ENCODE measurements at places on chromosomes 3 and 15.

- no peak for DNase-seq
Observed at GRCh38 chr15:56325186-56325585, 40.0 kb upstream of the TEX9 start.

DNA sequence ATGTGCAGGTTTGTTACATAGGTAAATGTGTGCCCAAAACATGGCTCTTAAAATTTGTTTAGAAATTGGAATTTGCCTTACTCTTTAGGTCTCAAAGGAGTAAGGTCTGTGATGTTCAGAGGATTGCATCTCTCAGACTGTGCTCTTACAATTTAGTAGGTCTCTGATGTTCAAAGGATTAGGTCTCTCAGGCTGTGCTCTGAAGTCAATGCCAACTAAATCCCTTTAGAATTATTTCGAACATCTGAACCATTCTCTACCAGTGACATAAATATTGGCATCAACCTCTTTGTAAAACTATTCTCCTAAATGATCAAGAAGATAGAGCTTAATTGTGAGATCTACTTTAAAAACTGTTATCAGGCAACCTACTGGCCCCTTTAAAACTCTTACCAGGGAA lies at the start of gene OR5K1:
OR5K1 (plus strand) TSS at position 301 of the 400 bp plus-strand sequence. CDS start 6,376 bp downstream, outside the sequence.
- DNase-seq: no peak

- DNase-seq: peak; percentile 85
Observed at GRCh38 chr15:68277131-68277602, 378 bp upstream of the FEM1B start.

DNA sequence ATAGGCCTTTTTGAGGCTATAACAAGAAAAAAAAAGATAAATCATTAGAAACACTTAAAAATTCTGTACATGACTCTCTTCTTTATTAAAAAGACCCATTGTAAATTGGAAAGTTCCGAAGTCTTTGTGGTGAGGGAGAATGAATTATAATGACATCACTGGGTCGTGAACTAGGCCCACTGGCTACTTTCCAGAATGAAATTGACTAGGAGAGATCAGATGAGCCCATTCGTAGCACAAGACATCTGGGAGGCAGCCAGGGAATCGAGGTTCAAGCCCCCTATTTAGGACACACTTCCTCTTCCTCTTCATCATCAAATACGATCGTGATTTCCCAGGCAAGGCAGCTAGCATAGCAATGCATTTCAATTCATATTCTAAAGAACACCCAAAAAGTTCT lies 889.8 kb upstream of the NR2F2 start:
- no peak for DNase-seq

DNA sequence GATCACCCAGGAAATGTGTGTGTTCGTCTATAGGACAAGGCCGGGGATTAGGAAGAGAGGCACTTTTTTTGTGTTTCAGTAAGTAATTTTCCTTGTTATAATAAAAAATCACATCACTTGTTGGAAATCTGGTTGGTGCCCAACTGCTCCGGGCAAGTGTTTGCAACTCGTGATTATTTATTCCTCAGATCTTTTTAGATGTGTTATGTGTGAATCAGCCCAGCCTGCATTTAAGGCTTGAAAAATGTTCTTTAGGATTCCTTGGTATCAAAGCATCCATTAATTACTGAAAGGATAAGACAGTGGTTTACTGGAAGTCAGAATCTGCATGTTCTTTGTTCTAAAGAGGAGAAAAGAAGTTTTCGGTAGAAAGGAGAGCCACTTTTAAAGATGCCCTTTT lies 345.6 kb downstream of the FEZF2 start:
- DNase-seq: no peak

DNA sequence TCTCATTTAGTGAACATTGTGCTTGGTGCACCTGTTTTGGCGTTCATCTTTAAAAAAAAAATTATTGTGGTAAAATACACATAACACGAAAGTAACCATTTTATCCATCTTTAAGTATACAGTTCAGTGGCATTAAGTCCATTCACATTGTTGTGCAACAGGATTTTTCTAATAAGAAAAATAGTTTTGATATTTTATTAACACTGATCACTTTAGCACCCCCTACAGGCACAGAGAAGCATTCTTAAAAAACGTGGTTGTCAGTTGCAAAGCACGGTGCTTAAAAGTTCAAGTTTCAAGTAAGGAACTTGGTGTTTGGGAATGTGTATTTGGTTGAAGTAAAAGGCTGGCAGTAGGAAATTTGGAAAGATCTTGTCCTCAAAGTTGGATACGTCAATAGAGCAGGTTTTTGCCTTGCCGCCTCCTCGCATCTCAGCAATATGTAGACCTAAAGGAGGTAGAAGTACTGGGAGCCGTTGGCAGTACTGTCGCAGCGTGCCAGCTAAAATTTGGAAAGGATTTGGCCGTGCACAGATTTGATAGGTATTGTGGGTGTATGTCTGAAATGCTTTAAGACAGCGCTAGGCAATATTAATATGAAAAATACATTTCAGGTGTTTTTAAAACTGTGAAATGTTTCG lies 110.4 kb downstream of the LRRC28 start:
- DNase-seq: peak; percentile 56

- no peak for DNase-seq
Observed at GRCh38 chr3:106710596-106710995, 666.6 kb upstream of the CCDC54 start.

DNA sequence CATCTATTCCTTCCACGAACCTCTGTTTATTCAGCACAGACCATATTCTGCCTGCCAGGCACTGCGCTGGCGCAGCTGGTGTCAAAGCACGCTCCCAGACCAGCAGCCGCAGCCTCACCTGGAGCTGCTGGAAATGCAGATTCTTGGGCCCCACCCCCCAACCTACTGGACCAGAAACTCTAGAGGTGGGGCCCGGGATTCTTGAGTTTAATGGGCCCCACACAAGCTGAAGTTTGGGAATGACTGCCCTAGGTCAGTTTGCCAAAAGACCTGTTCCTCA lies 7.0 kb downstream of the CHST13 start:
- no peak for DNase-seq

DNA sequence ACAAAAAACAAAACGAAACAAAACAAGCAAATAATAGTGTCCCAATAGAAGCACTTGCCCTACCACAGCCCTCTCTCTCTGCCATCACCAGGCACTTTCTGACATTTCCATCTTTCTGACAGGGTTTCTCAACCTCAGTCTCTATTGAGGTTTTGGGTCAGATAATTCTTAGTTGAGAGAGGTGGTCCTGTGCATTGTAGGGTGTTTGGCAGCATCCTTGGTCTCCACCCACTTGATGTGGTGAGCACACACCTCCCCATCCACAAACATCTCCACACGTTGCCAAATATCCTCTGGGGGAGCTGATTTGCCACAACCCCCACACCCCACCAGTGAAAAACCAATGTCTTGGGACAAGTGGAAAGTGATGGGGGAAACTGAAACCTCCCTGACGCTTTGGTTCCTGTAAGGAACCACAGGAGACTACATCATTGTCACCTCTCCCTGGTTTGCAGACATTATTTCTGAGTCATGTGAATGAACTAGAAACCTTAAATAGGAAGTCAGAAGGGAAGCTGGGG lies 733.7 kb upstream of the CFAP20DC start:
- no peak for DNase-seq

DNA sequence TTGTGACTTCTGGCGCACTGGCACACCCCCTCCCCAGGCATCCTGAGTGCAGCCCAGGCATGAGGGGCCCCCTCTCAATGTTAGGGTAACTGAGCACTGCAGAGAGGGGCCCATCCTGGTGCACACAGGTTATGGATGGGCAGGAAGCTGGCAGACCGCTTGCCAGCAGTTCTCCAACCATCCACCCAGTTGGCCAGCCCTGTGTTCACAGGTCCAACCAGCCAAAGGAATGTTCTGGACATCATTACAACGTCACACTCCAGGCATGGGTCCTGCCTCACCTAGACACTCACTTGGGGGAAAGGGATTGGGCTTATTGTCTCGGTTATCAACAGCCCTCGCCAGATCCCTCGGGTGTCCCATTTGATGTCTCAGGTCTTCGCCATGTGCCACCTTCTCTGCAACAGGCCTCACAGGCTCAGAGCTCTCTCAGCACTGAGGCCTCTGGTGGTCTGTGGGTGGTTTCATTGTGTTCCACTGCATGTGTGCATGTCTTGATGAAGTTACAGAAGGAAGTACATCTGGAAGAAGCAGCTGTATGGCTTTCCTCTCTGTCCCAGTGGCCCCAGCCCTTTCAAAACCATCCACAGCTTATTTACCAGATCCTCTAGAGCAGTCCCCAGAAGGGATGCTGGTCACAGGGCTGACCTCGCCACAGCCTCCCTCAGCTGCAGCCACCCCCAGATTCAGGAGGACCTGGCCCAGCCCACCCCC lies 23.7 kb downstream of the ADCY5 start:
- DNase-seq: no peak

DNA sequence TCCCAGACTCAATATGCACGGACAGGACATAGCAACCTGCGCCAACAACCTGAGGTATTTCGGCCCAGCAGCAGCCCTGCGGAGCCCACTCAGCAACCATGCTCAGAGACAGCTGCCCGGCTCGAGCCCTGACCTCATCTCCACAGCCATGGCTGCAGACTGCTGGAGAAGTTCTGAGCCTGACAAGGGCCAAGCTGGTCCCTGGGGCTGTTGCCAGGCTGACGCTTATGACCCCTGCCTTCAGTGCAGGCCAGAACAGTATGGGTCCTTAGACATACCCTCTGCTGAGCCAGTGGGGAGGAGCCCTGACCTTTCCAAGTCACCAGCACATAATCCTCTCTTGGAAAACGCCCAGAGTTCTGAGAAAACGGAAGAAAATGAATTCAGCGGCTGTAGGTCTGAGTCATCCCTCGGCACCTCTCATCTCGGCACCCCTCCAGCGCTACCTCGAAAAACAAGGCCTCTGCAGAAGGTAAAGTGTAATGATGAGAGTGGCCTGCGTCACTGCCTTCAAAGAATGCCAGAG lies 25.5 kb downstream of the TMEM41A start:
- DNase-seq: no peak

DNA sequence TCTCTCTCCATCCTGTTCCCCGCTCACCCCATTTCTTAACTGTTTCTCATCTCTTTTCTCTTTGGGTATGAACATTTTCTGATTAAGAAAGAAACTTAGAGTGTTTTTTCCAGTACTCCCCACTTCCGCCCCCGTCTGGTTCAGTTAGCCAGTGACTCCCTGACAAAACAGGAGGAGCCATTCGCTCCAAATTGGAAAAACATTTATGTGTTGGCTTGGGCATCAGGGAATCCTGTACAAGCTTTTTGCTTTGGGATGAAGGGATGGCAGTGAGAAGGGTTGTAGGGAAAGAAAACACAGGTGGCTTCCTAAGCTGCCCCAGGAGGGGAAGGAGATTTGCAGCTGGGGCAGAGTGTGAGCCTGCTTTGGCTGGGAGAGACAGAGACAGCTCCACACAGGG lies 47.0 kb downstream of the BOC start:
- no peak for DNase-seq

GRCh38 chr15:70023064-70023768 lies 74.5 kb downstream of the TLE3 start:
- DNase-seq: peak; percentile 50

- DNase-seq: no peak
Observed at GRCh38 chr3:141605883-141606282, 119.1 kb downstream of the RASA2 start.

- peak; percentile 91 for DNase-seq
Observed at GRCh38 chr3:65497846-65498245, 540.9 kb downstream of the MAGI1 start.

DNA sequence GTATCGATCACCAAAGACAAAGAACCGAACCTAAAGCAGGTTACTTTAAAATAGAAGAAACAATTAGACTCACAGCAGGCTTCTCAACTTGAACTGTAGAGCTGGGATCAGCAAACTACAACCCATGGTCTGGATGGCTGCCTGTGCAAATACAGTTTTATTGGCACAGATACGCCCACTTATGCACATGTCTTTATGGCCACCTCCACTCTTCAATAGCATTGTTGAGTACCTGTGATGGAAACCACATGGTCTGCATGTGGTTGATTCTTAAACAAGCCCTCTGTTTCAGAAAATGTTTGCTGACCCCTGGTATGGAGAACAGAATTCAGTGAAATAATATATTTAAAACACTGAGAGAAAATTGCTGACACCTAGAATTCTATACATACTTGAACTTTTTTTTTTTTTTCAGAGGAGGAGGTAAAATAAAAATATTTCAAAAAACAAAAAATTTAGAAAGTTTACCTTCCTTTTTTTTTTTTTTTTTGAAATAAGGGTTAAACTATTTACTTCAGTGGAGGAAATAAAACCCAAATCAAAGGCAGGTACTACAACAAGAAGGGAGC lies 263.8 kb upstream of the ATP10A start:
- no peak for DNase-seq

- peak; percentile 20 for DNase-seq
Observed at GRCh38 chr15:99983171-99983885, 250.1 kb upstream of the LYSMD4 start.

DNA sequence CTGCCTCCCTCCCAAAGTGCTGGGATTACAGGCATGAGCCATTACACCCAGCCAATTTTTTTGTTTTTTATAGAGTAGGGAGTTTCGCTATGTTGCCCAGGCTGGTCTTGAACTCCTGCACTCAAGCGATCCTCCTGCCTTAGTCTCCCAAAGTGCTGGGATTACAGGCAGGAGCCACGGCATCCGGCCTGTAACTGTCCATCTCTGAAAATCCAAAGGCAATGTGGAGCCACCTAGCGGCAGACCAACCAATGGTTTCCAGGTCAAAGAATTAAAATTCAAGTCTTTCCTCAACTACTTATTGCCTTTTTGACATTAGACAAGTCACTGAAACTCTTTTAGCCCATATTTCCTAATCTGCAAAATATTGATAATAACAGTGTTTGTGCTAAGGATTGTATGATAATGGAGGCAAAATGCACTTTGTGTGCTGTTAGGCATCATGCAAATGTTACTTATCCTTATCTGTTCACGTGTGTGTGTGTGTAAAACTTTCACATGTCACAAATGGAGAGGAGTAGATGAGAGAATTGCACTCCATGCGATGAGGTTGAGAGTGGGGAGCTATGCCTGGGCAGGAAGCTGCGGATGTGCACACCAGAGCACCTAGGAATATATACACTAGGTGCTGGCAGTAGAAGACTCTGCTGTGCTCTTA lies 48.7 kb downstream of the COL8A1 start:
- peak; percentile 50 for DNase-seq

DNA sequence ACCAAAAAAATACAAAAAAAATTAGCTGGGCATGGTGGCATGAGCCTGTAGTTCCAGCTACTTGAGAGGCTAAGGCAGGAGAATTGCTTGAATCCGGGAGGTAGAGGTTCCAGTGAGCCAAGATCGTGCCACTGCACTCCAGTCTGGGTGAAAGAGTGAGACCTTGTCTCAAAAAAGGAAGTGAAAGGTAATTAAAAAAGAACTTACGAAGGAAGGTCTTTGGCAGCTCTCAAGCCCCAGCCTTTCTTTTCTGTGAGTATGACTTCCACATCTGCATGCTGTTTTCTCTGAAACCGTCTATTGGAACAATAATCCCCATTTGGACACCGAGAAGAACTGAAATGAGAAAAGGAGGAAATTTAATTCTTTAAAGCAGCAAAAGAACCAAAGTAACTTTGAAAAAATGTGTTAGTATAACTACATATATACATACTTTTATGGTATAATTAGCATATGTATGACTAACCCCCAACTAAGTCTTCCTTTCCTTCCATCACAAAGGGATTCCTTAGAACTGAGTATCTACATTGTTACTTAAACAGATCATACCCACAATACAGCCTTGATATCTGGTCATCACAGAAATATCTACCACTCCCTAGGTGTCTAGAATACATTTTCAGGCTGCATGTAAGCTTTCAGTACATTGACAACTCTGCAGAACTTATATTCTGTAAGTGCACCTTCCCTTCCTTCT lies 50.1 kb downstream of the SETD2 start:
- DNase-seq: no peak

GRCh38 chr3:63037116-63037515 lies 161.9 kb upstream of the CADPS start:
- DNase-seq: no peak
